NCI-H526 (cell line): ENCODE measurements at places on chromosomes 2 and 18.

DNA sequence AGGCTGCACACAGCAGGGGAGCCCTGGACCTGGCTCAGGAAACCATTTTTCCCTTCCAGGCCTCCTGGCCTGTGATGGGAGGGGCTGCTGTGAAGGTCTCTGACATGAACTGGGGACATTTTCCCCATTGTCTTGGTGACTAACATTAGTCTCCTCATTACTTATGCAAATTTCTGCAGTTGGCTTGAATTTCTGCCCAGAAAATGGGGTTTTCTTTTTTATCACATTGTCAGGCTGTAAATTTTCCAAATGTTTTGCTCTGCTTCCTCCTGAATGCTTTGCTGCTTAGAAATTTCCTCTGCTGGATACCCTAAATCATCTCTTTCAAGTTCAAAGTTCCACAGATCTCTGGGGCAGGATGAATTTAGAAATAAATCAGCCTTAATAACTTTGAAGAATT, 78.2 kb downstream of the EHBP1 start:
- no peak for DNase-seq

- DNase-seq: peak; percentile 83
These were observed 35.5 kb downstream of the EFEMP1 start for GRCh38 chr2:55887901-55888624.

GRCh38 chr2:149021761-149022160, 16.7 kb upstream of the LYPD6B start:
- no peak for DNase-seq

- DNase-seq: no peak
These were observed 428.3 kb downstream of the NCKAP5 start for GRCh38 chr2:133139847-133140533.

DNA sequence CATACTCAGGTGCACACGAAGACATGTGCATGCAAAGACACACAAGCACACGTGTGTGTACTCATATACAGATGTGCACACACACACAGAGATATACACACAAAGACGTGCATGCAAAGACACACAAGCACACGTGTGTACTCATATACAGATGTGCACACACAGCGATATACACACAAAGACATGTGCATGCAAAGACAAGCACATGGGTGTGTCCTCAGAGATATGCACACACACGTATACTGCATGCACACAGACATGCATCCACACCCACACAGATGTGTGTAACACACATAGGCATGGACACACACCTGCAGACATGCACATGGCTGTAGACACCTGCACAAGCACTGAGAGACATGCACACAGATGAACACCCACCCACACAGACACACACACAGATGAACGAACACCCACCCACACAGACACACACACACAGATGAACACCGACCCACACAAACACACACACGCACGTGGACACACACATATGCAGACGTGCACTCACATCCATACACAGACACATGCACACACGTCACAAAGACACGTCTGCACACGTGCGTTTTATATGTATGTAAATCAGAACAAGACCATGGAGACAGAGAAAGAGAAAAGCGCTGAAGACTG, 231.9 kb downstream of the TWIST2 start:
- no peak for DNase-seq

DNA sequence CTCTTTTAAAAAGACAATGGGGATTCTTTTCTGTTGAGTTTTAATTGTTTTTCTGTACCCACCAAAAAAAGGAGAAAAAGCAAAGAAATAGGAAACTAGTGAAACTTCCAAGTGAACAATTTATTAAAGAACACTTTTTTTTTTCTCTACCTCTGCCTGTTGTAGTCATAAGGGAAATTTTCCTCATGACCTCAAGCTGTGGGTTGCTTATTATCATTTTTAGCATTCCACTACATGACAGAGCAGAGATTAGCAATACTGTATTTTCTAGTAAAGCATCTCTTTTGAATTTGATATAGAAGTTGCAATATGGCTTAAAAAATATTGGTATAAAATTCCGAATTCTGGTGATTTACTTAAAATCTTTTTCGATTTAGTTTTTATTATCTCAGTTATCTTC, 87.9 kb upstream of the LRRTM1 start:
- no peak for DNase-seq

DNA sequence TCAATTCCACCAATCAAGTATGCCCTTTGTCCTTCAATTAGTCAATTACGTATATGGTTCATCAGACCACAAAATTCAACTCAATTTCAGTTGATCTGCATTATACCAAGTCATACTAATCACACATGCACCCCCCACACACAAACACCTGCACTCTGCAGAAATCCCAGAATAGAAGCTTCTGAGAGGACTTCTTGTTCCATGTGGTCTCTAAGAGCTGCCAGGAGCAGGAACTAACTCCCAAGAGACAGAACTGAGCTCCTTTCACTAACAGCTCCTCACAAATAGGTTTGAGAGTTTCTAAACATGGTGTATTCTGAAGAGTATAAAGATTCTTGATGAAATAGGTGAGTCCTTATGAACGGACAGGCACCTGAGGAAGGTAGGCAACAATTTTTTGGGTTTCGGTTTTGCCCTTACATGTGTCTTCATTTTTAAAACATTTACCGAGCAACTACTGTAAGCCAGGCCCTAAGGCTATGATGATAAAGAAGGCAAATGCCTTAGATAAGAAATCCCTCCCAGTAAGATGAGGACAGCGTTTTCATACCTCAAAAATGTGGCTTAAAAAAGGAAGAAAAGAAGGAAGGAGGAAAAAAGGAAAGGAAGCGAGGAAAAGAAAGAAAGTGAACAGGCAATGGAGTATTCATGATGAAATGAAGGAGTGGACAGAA, 183.1 kb downstream of the PID1 start:
- DNase-seq: no peak

- no peak for DNase-seq
These were observed 25.2 kb upstream of the FAM117B start for GRCh38 chr2:202609381-202610145.

DNA sequence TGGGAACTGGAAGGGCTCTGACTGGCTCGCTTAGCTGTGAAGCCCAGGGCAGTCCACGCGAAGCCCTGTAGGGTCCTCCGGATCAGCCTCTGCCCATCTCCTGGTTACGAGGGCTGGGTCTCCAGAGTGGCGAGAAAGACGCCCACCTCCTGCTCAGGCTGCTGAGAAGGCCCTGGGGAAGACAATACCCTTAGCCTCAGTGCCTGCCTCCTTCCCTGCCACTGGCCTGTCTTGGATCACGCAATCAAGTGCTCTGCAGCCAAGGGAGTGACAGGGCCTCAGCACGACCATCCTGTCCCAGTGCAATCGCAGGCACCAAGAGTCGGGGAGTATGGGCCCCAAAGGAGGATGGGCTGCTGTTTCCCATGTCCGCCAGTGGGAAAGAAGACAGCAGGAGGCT, 165.7 kb upstream of the GLI2 start:
- DNase-seq: no peak

- no peak for DNase-seq
These were observed 6.2 kb upstream of the NEU2 start for GRCh38 chr2:233026198-233026813.
